ENCODE measurements at places on chromosomes 6 and 20. TPM values are rescaled to one million over a fixed set of nuclear protein-coding genes. Genes with fewer than 3 reads are reported as not detected.

DNA sequence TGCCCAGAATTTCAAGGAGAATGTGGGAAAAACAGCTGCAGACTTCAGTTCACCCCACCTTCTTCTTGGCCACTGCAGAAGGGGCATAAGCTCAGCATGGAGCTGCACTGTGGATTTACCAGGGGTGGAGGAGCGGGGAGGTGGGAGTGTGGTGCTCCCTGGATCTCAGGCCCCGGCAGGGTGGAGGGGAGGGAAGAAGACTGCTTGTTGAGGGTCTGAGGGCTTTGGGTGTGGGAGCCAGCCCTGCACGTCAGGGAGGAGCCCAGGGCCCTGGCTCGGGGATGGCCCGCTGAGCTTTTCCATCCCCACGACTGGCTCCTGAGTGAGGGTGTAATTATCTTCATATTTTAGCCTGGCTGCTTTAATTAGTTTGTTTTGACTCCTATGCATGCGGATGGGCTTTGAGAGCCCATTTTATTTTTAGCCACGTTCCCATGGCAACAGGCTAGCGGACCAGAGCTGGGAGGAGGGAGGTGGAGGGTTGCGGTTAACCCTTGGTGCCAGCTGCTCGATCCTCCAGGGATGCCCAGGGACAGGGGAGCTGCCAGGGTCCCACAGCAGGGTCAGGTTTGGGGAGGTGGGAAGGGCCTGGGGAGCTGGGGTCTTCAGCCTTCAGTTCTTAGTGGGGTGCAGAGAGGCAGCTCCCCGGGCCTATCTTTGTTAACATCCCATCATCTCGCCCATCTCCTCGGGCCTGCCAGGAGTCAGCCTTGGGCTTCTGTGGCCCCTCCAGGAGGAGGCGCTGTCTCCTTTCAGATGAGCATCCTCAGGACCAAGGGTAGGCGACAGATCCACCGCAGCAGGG lies 68.2 kb downstream of the RAB44 start:
- peak; percentile 79 for DNase-seq

GRCh38 chr6:25178336-25179035 lies 100.7 kb upstream of the CARMIL1 start:
- no peak for DNase-seq

The HLA-DMB gene
- 2.8 TPM for total RNA-seq

DNA sequence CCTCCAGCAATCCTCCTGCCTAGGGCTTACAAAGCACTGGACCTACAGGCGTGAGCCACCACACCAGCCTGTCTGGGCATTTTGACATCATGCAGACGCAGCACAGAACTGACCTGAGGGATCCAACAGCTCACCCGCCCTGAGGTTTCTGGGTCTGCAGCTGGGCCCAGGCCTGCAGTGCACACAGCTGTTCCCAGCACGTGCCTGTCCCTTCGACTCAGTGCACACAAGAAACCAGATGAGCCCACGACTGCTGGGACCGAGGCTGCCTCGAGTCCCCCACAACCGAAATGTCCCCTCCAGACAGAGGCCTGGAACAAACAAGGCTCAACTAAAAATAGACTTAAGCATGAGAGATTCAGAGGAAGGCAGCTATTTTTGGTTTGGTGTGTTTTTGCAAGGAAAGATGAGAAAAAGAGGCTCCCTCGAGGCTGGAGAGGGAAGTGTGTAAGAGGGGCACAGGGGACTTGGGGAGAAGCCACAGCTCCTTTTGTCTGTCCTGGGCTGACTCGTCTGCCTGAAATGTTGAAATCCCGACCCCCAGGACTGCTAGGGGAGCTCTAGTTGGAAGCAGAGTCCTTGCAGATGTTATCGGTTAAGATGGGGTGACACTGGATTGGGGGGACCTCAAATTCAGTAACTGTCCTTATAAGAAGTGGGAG lies 66.3 kb downstream of the YTHDF1 start:
- no peak for DNase-seq

GRCh38 chr6:17280552-17281090 lies 540 bp upstream of the RBM24 start:
- DNase-seq: no peak

The TULP4 gene
- 26.5 TPM for total RNA-seq
